ENCODE measurements at places on chromosomes 6 and 20.

DNA sequence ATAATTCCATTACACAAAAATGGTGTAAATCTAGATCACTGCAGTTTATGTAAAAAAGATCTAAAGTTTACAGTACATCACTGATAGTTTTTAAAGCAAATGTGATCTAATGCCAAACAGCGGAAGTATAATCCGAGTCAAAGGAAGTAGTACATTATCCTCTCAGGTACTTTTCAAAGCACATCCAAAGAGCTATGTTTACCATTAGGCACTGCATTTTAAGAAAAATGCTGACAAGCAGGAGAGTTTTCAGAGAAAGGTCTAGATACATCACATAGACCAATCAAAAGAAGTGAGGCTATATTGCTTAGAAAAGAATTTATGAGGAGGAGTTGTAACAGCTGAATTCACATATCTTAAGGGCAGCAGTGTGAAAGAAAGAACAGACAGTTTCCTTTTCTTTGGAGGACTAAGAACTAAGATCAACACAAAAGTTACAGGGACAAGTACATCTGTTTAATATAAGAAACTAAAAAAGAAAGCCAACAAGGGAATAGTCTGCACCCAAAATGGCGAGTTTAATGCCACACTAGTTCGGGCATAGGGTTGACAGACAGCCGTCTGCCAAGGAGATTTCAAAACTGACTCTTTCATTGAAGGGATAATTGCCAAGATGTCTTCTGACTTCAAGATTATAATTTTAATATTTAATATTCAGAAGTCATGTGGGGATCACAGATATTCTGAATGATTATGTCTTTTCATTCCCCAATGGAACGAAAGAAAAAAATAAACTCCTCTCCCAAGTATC lies 1.4 kb downstream of the ZNF184 start:
- no peak for DNase-seq

DNA sequence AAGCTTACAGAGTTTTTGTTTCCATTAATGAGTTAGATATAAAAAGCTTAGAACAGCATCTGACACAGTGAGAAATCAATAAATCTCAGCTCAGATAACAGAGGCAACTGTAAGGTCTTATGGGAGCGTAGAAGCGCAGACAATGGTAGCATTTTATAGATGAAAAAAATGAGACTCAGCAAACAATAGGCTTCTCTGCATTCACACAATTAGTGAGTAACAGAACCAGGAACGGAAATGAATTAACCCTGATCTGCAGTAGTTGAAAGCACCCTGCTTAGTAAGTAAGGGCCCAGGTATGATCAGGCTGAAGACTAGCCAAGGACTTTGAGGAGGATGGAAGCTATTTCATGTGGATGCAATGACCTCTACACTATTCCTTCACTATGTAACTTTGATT lies 147.2 kb upstream of the EYA4 start:
- no peak for DNase-seq

GRCh38 chr20:57240581-57241362 lies 25.7 kb downstream of the BMP7 start:
- DNase-seq: no peak

DNA sequence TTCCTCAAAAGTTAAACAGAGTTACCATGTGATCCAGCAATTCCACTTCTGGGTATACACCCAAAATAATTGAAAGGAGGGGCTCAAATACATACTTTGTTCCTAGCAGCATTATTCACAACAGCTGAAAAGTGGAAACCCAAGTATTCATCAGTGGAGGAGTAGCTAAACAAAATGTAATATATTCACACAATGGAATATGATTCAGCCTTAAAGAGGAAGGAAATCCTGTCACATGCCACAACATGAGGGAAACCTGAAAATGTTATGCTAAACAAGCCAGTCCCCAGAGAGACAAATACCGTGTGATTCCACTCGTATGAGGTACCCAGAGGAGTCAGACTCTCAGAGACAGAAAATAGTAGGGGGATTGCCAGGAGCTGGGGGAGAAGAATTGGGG lies 44.5 kb downstream of the PXDC1 start:
- DNase-seq: no peak

DNA sequence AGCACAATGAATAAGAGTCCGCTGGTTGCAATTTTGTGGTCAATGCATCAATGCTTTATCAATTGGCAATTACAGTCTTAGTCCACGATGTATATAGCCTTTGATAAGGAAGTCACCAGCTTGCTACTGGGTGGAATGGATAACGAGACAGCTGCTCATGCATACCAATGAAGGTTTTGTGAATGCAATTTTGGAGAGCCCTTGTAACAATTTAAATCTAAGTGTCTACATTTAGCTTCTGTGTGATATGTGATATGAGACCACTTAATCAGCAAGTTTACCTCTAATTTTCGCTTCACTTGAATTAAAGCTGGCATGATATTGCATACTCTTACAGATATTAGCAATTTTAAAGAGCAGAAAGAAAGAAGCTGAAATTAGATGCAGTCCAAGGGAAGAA lies 543.9 kb downstream of the RNF144B start:
- DNase-seq: no peak

GRCh38 chr6:118280210-118280609 lies 267.9 kb upstream of the PLN start:
- no peak for DNase-seq

DNA sequence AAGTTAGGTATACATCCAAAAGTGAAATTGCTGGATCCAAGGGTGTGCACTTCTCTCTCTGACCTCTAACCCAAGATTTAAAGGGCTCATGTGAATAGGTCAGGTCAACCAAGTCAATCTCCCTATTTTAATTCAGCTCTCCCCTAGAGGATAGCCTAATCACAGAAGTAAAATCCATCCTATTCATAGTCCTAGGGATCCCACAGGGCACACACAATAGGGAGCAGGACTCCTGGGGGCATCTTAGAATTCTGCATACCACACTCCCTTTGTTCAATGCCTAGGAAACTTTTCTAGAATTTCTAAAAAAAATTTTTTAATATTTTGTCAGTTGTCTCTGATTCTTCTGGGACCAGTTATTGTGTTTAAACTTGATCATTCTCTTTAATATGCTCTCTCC lies 35.1 kb downstream of the CST9L start:
- no peak for DNase-seq

DNA sequence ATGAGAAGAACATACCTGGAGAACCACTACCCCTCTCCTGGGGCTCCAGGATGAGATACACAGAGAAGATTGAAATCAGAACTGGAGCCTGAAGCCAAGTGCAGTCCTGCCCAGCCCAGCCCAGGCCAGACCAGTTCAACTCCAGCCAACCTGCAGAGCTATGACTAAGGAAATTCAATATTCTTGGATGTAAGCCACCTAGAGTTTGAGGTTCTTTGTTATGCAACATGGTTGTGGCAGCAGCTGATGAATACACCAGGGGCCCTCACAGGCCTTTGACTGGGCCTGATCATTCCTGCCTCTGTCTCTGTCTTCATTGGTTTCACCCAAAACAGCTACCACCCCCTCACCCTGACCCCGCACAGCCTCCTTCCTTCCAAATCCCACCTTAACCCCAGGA lies 167.8 kb downstream of the LRFN2 start:
- no peak for DNase-seq

GRCh38 chr6:42226161-42226611 lies 8.5 kb upstream of the MRPS10 start:
- DNase-seq: no peak

DNA sequence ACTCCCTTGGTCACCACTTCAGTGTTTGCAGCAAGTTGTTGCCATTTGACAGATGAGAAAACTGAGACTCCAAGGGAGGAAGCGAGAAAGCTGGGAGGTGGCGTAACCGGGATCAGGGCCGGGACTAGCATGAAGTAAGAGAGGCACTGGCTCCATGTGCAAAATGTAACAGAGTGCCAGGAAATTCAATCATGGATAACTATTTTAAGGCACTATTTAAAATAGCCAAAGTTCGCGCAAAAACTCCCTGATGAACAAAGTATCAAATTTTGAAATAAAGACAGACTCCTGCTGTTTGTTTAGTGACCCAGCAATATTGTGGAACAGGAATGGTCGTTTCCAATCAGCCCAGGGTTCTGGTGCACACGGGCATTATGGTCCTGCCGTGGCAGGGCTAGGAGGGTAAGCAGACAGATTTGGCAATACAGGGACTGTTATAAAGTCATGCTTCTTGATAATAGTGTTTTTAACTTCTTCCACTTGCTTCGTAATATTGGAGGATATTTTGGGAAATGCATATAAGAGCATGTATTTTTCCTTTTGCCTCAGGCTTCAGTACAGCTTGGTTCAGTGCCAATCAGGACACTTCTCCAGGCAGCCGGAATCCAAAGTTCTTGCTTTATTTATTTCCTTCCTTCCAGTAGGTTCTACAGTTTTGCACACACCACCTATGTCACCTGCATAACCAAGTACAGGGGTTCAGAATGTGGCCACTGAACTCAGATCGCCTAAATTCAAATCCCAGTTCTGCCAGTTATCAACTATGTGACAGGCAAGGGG lies 141.6 kb downstream of the EYA2 start:
- no peak for DNase-seq

GRCh38 chr6:108302386-108302785 lies 7.5 kb downstream of the AFG1L start:
- no peak for DNase-seq
